ENCODE measurements at places on chromosomes 2 and 18. TPM values are rescaled to one million over a fixed set of nuclear protein-coding genes. Genes with fewer than 3 reads are reported as not detected.

DNA sequence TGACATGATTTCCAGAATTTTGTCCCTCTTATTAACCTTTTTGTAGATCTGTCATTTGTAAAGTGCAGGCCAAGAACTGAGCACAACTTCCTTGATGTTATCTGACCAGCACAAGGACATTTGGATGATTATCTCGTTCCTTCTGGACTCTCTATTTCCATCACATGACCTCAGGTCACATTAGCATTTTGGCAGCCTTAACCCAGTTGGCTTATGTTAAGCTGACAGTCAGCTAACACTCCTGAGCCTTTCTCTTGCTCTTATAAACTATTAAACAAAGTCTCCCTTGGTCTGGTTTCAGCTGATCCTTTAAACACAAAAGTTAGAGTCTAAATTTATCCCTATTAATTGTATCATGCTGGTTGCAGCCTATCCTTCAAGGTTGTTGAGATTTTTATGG lies 167.2 kb upstream of the RBBP8 start:
- H3K4me1 ChIP-seq = peaks cover 1% of the 10 kb centered on the region
- H3K36me3 ChIP-seq = no peaks in the 10 kb centered on the region
- no peak overlapping the region for H3K27ac ChIP-seq
- no peaks in the 10 kb centered on the region for H3K27me3 ChIP-seq

DNA sequence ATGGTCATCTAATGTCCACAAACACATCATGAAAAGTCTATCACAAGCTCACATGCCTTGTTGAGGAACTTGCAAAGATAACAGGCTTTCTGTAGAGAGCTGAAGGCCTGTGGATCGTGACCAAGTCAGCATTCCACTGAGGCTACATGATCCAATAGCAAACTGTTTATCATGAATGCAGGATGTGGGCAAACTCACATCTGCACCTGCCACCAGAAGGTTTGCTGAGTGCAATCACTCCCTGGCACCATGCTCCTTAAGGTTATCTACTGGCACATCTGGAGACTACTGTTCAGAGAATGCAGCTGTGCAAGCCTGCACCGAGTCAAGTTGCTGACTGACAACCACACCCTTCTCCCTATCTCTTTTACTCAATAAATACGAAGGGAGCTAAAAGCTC lies 67.3 kb upstream of the ACAA2 start:
- H3K27ac ChIP-seq = no peak overlapping the region
- H3K4me3 ChIP-seq = no peak overlapping the region
- H3K27me3 ChIP-seq = no peaks in the 10 kb centered on the region
- no peaks in the 10 kb centered on the region for H3K36me3 ChIP-seq

DNA sequence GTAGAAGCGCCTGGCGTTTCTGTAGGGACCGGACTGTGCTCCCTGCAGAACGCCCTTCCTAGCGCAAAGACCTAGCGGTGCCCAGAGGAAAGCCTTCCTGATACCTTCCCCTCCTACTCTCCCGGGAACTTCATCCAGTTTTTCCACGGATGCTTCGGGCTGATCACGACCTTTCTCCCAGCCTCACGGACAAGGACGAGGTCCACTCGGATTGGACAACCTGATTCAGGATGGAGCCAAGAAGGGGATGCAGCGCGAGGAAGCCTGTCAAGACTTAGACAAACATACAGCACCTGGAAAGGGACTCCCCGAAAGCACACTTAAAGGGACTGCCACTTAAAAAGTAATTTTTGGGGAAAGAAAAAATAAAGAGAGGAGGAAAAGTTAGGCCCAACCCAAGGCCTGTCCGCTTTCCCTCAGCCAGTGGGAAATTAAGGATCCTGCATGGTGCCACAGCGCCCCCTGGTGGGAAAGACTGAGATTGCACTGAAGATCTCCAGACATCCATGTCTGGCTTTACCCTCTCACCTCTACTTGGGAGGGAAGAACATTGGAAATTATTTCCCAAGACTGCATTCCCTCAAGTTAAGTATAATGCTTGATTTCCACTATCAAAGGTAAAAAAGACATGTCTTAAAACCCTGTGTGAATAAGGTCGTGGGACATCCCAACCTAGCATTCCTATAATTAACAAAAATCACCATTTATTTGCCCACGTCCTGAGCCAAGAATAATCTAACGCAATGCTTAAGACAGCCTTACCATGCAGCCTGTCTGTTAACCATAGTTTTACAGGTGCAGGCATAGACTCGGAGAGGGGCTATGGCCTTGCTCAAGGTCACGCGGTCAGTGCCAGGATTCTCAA lies 13.4 kb upstream of the COPS8 start:
- H3K27ac ChIP-seq = no peak overlapping the region
- peak; percentile 52 for DNase-seq
- H3K36me3 ChIP-seq = no peaks in the 10 kb centered on the region
- no peak overlapping the region for H3K4me3 ChIP-seq
- H3K4me1 ChIP-seq = peaks cover 2% of the 10 kb centered on the region

The POTEC gene
- total RNA-seq = not detected

Measured in ovary (tissue), 10 donors.